ENCODE measurements at places on chromosomes 11 and 22.

- no peak for DNase-seq
Observed at GRCh38 chr11:93796441-93797231, 12.6 kb downstream of the MED17 start.

GRCh38 chr11:82308979-82309378 lies 424.7 kb downstream of the FAM181B start:
- no peak for DNase-seq

- no peak for DNase-seq
Observed at GRCh38 chr11:69350040-69350439, 56.1 kb downstream of the MYEOV start.

GRCh38 chr11:88604260-88604659 lies 266.7 kb upstream of the CTSC start:
- DNase-seq = no peak

- no peak for DNase-seq
Observed at GRCh38 chr11:105232021-105232420, 92.5 kb upstream of the CARD18 start.

DNA sequence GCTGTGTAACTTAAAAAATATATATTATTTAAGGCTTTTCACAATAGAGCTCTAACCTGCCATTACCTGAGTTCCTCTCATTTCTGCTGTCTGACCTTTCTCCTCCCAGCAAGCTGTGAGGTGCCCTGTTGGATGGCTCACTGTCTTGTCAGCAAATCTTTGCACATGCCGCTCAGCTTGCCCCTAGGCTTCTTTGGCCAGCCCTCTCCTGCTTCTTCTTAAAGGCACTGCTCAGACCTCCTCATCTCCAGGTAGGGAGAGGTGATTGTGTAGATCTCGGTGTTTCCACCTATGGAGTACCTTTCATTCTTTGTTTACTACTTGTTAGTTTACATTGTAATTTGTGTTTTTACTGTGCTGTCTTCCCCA lies 96.5 kb downstream of the EXT2 start:
- no peak for DNase-seq

DNA sequence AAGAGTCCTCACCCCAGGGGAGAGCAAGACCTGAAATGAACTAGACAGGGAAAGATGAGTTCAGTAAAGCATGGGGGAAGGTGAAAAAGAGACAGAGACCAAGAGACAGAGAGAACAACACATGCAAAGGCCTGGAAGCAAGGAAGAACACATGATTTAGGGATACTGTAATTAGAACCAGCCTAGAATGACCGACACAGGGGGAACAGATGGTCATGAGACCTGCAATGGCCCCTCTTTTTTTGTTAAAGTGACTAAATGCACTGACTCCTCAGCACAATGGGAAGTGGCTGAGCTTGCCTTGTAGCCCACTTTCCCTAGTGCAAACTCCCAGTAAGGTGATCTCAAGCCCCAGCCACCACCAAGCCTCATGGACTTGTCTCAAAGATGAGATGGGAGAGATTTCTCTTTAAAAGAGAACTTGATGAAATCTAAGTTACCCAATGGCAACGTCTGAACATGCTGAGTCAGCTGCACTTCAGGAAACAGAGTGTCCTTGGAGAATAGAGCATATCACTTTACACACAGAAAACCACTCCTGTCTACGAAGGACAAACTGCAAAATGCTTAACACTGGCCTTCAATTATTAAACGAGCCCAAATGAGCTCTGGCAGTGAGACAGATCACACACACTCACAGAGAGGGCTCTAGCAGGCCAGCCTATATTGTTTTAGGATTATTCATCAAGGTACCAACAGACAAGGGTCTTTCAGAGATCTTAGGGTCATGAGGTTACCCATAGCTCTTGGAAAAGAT lies 91.0 kb downstream of the SERGEF start:
- DNase-seq = no peak

- no peak for DNase-seq
Observed at GRCh38 chr22:28514321-28514821, 165.3 kb downstream of the TTC28 start.

GRCh38 chr11:93073026-93073425 lies 103.6 kb downstream of the MTNR1B start:
- DNase-seq = no peak

GRCh38 chr11:11607772-11608171 lies 14.0 kb downstream of the GALNT18 start:
- no peak for DNase-seq

- DNase-seq = no peak
Observed at GRCh38 chr11:2465202-2466068, 20.6 kb downstream of the KCNQ1 start.

GRCh38 chr11:10934293-10934860 lies 76.5 kb upstream of the ZBED5 start:
- no peak for DNase-seq

GRCh38 chr11:120102050-120102863 lies 35.7 kb downstream of the TRIM29 start:
- DNase-seq = no peak

DNA sequence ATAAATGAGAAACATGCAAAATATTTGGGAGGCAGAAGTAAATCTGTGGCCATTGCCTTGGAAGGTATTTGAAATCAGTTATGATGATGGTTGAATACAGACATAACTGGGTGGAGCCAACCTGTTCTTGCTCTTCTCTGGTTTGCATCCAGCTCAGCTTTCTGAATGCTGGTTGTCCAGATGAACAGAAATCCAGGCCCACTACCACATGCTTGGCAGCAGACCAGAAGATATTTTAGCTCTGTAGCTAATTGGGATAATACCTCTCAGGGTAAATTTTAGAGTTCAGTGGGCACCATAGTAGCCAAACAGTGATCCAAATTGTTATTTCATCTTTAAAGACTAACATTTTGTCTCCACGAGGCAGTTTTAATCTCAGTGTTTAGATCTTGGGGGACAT lies 308.3 kb downstream of the RAB38 start:
- no peak for DNase-seq

GRCh38 chr22:50169774-50170341 lies 673 bp upstream of the PANX2 start:
- DNase-seq = peak; percentile 31

DNA sequence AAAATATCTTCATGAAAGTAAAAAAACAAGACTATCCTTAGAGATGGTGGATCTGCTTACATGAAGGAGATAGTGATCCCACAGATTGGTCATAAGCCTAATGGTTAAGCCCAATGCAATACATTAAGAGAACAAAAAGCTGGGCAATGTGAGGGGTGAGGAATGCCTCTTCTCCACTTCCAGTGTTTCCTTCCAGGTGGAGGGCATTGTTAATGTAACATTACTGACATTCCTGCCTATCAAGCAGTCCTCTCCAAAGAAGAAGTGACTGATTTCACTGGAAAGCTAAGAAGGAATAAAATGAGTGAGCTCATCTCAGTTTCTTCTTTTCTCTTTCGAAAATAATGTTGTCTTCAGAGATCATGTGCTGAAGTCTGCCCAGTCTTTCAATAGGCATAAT lies 207.8 kb downstream of the RAB38 start:
- DNase-seq = no peak

DNA sequence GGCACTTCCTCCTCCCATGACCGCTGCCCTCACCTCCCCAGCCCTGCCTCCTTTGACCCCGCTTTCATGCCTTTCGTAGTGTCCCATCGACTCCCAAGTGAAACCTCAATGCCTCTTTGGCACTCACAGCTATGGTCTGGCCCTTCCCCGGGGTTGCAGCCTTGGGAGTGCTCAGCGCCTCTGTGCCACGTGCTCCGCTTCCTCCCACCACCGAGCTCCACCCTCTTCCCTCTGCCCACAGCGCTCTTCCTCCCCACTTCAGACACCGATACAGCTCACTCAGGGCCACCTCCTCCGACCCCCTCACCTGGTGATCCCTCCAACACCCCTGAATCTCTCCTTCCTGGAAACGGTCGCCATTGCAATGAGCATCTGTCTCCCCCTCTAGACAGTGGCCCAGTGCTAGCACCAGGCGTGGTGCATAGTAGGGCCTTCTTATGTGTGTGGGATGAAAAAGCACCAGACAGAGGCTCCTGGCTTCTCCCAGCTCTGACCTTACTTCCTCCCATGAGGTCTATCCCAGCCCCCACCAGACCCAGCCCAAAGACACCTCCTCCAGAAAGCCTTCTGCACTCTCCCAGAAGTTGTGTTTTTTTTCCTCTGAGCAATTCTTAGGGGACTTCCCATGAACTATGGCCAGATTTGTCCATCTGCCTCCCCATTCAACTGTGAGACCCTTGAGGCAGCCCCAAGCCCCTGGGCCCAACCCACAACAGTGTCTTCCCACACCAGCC lies 16.4 kb upstream of the SCGB1A1 start:
- DNase-seq = no peak

DNA sequence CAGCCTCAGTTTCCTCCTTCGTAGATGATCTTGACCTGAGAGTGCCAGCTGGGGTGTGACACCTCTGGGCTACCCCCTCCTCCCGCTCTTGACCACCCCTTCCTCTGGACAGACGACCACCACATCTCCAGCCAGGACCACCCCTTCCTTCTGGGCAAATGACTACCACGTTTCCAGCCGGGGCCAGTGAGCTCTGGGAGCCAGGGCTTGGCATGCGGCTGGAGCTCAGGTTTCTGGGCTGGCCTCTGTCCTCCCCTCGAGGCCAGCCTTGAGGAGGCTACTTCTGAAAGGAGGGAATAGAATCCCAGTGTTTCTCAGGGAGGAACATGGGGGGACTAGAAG lies 120.9 kb downstream of the KCNQ1OT1 start:
- no peak for DNase-seq

- no peak for DNase-seq
Observed at GRCh38 chr22:36765943-36766450, 9.9 kb downstream of the IFT27 start.

DNA sequence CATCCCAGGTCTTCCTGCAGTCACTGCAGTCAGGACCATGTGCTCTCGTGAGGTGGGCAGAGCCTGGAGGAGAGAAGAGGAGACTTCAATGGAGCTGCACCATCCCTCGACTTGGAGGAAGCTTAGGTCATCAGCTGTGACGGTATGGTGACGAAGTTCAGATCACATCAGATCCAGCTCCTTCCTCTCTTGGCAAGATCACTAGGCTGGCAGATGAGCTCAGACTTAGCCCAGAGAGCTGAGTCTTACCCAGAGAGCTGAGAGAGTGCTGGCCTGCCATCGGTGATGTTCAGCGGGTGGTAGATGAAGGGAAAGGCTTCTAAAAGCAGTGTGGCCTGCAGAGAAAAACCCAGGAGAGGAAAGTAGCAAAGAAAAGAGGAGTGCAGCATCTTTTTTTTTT lies 1.8 kb upstream of the SLC15A3 start:
- DNase-seq = no peak

GRCh38 chr11:65043881-65044501 lies 3.0 kb downstream of the SAC3D1 start:
- no peak for DNase-seq

- DNase-seq = peak; percentile 63
Observed at GRCh38 chr22:37561212-37562048, 1.1 kb downstream of the CDC42EP1 start.

- DNase-seq = no peak
Observed at GRCh38 chr11:93059117-93059957, 89.9 kb downstream of the MTNR1B start.

DNA sequence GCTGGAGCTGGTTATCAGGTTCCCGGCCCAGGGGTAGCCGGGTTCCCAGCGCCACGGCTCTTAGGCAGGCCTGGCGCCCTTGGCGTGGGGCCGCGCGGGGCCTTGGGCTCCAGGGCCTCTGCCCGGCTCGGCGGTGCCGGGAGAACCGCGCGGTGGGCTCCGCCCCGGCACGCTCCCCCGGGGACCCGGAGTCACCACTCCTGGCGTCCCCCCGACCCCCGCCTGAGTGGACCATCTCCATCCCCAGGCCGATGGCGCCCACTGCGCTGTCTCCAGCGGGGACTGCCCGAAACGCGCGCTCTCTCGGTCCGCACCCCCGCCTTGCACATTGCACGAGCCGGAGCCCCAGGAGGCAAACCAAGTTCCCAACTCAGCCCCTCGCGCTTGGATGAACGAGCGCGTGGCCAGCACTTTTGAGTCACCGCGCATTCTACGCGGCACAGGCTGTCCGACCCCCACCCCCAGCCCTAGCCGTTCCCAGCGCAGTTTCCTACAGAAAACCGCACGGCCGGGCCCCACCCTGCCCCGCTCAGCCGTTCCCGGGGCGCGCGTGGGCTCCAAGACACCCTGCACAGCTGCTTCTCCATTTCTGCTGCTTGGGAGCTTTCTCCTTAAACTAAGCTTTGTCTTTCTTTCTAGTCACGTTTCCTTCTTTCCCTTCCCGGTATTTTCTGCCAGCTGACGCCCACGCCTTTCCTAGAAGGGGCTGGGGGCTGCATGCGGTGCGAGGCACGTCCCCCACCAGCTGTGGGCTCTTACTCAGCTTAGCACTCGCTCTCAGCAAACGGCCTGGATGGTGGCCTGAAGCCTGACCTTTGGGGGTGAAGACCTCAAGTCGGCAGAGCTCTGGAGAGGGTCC lies 650 bp upstream of the CHID1 start:
- peak; percentile 16 for DNase-seq

DNA sequence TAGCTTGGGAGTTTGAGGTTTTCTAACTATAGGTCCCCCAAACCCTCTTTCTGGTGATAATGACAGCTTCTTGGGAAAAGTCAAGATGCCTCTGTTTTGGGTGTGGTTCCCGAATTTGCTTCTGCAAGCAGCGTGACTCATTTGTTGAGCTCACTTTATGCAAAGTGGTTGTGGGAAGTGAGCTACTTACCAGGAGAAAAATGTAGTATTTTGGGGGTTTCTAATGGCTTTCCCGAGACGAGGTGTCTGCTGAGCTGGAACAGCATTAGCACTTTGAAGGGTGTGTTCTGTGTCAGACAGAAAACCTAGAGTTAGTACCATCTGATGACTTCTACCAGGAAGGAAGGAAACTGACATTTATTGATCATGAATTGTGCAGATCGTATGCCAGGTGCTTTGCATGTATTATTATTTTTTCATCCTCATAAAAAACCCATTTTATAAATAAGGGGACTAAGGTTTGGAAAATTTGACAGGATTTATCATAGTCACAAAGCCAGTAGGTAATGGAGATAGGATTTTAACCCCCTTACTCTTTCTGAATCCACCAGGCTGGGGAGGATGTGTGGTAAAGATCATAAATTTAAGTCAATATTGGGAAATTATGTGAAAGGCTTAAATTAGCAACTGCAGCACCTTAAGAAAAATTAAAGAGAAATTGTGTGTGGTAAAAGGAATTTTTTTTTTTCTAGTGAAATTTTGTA lies 108.8 kb upstream of the CD44 start:
- DNase-seq = no peak

GRCh38 chr11:103484545-103484944 lies 375.3 kb downstream of the DYNC2H1 start:
- DNase-seq = no peak

DNA sequence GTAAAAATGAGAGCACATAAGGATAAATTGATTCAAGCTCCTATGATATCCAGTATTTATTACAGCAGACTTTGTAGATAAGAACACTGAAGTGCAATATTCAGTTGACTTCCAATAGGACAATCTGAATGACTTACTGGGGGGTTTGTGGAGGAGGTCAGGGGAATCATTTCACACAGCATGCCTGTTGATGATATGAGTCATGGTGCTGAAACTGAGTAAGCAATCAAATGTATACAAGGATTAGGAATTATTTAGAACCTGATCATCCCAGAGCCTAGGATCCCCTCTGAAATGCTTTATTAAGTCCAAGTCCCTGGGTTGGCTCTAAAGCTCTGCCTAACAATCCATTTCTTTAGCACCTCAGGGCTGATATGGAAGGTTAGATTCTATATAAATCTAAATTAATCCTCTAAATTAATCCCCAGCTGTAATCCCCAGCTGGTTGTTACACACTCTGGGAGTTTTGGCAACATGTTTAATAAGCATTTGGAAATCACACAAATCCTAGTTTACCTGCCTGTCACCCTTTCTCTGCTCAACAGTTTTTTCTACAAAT lies 326.4 kb downstream of the GUCY1A2 start:
- DNase-seq = no peak

- DNase-seq = no peak
Observed at GRCh38 chr11:110968348-110969062, 256.3 kb upstream of the ARHGAP20 start.

GRCh38 chr22:45855961-45856360 lies 121.0 kb downstream of the WNT7B start:
- DNase-seq = no peak
